ENCODE measurements at places on chromosomes 13 and 19.

GRCh38 chr13:109868578-109869311, 82.4 kb upstream of the IRS2 start:
- no peak for DNase-seq

GRCh38 chr19:39251846-39252245, 3.2 kb upstream of the IFNL4 start:
- DNase-seq, result no peak

- DNase-seq, result no peak
Observed at GRCh38 chr13:113655346-113656002, 2.5 kb downstream of the ATP4B start.

- no peak for DNase-seq
Observed at GRCh38 chr13:38103851-38104250, 234.3 kb upstream of the TRPC4 start.

DNA sequence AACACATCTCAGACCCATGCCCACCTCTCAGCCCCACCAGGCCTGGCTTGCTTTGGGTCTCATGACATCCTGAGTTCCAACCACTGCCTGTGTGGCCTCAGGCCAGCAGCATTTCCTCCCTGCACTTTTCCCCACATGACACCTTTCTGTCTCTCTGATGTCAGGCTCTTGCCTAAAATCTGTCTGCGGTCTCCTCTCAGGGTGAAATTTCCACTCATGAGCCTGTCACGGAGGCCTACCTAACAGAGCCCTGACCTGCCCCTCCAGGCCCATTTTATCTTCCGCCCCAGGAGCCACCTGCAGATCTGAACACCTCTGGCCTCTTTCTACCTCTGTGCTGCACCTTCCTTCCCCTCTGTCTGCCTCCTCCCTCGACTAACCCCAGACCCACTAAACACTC, 93.5 kb downstream of the ZDHHC20 start:
- no peak for DNase-seq

GRCh38 chr13:105426441-105426840, 1109.0 kb downstream of the EFNB2 start:
- DNase-seq, result no peak

DNA sequence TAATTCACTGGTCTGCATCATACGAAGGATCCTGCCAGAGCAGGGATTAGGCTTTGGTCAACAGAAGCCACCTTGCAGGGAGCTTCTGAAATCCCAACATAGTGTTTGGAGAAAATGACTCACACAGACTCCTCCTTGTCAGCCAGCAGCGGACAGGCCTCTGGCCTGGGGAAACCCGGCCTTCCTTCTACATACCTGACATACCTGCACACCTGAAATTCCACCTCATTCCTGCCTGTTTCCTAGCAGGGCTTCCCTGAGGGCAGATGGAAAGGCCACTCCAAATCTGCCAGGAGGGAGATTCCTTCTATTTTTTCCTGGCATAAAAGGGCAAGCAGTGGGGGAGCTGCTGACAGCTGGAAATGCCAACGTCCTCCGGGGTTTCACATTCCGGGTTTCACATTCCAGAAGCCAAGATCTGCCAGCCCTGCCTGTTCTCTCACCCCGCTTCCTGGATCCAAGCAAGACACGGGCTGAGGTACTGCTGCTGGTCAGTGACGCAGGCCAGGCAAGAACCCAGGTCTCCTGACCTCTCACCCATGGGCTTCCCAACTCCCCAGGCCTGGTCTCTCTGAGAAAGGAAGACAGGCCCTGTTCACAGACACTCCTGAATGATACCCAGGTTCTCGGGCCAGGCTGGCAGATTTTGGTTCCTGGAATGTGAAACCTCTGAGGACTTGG, 18.2 kb upstream of the IGFL1 start:
- DNase-seq, result peak; percentile 58

GRCh38 chr19:33254245-33254824, 28.7 kb upstream of the SLC7A10 start:
- DNase-seq, result no peak

DNA sequence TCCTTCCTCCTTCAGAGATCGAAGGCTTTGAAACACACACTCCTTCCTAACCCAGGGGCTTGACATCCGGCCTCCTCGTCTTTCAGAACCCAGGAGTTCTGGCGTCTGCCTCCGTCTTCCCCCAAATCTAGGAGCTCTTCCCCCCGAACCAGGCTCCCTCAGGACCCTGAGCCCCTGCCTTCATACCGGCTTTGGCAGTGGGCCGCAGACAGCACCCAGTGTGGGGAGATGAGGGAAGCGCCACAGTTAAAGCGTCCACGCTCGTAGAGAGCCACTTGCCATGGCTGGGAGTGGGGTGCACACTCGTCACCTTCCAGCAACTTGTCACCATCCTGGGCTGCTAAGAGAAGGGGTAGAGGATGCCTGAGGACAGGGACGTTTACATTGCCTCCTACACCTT, 3.9 kb upstream of the KLK1 start:
- no peak for DNase-seq

- DNase-seq, result no peak
Observed at GRCh38 chr19:8265872-8266271, 42.3 kb downstream of the CD320 start.

GRCh38 chr19:34793565-34793964, 20.6 kb upstream of the ZNF599 start:
- no peak for DNase-seq

- DNase-seq, result no peak
Observed at GRCh38 chr13:97111756-97112155, 110.4 kb upstream of the MBNL2 start.

DNA sequence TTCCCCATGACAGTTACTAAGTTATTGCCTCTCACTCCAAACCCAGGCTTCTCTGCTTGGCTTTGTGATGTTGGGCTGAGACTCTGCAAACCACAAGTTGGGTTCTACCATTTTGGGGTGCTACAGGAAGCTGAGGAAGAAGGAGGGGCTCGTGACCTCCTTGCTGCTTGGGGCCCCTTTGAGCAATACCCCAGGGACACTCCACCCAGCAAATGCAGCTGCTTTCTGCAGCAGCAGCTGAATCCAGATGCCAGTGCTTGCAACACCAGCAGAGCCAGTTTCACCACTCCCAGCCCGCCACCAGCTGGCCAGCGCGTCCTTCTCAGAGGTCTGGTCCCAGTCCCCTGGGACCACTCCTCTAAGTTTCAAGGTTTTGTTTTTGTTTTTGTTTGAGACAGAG, 22.0 kb upstream of the UBAC2 start:
- DNase-seq, result no peak

- no peak for DNase-seq
Observed at GRCh38 chr13:43279696-43280095, 256.3 kb downstream of the DNAJC15 start.

DNA sequence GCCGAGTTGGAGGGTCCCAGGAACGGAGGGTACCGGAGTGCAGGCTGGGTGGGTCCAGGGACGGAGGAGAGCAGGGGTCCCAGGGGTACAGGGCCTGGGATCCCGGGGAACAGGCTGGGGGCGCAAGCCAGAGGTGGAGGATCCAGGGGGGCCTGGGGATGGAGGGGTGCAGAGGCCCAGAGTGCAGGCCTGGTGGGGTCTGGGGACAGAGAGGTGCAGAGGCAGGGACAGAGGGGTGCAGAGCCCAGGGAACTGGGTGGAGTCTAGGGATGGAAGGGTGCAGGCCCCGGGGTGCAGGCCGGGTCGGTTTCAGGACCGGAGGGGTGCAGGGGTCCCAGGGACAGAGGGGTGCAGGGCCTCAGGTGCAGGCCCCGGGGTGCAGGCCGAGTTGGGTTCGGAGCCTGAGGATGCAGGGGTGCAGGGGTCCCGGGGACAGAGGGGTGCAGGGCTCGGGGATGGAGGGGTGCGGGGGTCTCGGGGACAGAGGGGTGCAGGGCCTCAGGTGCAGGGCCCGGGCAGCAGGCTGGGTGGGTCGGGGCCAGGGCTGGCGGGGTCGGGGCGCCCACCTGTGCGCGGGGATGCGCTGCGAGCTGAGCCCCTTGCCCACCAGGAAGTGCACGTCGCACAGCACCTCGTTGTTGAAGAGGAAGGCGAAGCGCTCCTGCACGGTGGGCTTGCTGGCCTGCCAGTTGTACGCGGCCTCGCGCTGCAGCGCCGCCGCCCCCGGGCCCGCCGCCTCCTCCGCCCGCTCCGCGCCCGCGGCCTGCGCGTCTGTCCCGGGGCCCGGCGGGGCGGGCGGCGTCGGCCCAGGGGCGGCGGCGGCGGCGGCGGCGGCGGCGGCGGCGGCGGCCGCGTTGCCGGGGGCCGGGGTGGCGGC, 545 bp downstream of the BTBD2 start:
- no peak for DNase-seq

GRCh38 chr13:88704600-88705275, 1033.6 kb downstream of the SLITRK5 start:
- DNase-seq, result no peak

- peak; percentile 42 for DNase-seq
Observed at GRCh38 chr13:39485314-39485700, 117.7 kb downstream of the LHFPL6 start.

GRCh38 chr19:19319732-19320360, 463 bp downstream of the SUGP1 start:
- no peak for DNase-seq
